ENCODE measurements at places on chromosomes 12 and 14.

- no peak for DNase-seq
These were observed 593.7 kb downstream of the TMEM121 start for GRCh38 chr14:106120101-106120500.

DNA sequence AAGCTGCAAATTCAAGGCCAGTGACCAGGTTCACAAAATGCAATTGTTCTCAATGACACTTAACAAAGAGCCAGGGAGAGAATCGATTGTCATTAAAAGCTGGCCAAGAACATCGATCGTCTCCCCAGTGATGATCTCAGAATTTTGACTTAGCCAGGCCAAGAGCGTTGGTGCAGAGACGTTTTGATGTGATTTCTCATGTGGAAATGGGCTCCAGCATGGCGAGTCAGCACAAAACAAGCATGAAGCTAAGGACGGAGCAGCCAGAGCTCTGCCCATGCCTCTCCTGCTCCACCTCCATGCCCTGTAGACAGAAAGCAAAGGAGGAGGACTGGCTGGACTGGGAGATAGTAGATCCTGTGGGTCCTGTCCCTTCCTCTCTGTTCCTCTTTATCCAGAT is 270.8 kb downstream of the FOXN3 start:
- DNase-seq: no peak

- DNase-seq: peak; percentile 54
These were observed 728 bp upstream of the STON2 start for GRCh38 chr14:81400852-81401251.

DNA sequence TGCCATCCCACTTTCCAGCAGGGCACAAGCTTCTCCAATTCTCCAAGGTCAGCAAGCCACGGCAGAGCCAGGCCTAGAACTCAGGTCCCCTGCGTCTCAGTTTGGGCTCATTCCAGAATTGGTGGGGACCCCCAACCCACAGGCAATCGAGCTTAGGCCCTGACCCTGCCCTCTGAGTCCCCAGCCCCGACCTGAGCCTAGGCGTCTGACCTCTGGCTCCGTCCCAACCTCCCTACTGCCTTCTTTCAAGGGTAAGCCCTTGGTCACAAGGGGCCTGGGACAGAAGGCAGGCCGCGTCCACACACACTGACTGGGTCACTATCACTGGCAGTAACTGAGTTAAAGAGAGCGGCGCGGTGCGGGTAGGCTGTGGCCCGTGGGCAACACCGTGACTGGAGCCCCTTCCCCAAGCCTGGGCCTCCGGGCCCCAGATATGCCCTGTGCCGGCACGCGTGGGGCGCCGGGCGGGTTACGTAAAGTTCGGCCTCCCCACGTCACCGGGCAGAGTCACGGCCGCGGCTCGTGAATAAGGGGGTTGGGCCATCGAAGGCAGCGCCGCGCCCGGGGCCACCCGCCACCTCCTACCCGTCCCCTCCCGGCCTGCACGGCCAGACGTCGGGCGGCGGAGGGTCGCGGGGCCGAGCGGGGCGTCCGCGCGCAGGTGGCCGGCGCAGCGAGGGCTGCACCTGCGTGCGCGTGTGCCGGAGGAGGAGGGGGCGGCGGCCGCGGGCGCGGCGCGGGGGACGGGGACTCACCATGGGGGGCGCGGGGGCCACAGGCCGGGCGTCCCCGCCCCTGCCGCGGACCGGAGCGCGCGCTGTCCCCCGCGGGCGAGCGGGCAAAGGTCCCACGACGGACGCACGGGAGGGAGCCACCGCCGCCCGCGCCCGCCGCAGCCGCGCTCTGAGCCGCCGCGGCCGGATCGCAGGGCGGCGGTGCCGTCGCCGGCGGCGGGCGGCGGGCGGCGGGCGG is 516 bp downstream of the ANKRD9 start:
- DNase-seq: peak; percentile 44

- no peak for DNase-seq
These were observed 51.7 kb upstream of the CFL2 start for GRCh38 chr14:34766060-34766459.

DNA sequence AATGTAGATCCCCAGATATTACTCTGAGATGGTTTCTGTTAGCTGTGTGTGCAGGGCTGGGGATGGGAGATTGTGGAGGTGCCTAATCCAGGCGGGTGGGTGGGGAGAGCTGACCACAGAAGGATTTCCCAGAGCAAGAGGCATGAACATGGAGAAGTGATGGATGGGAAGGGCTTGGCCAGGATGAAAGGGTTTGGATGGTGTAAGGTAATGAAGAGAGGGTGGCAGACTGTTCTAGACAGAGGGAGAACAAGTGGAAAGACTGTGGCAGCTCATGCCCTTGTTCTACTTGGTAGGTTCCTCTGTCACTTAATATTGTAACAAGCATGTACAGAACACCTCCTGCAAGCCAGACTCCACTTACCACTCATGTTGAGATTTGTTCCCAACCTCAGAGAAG is 187.8 kb downstream of the NPAS3 start:
- no peak for DNase-seq

- no peak for DNase-seq
These were observed 43.4 kb downstream of the PSMA6 start for GRCh38 chr14:35335388-35336092.

DNA sequence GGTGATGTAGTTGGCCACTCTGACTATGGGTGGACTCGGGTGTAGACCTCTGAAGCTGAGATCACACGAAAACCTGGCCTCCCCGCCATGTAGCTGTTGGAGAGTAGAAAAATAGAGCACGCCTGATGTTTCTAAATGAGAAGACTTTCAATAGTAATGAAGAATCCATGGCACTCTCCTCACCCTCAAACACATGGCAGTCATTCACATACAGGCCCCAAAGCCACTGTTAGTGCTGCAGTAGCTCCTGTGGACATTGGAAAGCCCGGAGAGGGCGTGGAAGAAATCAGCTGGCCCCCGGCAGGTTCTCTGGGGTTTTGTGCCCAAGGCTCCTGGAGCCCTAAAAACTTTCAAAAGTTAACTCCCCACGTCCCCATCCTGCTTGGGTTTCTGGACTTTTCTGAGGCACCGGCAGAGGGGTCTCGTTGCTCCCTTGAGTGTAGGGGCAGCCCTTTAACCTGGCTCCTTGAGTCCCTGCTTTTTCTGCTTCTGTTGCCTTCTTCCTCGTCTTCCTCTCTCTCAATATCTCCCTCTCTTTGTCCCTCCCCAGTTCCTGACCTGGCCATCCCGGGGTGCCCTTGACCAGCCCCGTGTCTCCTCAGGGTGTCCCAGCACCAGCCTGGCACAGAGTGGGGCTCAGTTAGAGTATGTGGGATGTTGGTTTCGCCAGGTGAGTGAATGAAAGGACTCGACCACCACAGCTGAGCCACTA is 8.3 kb downstream of the MEG3 start:
- DNase-seq: no peak

DNA sequence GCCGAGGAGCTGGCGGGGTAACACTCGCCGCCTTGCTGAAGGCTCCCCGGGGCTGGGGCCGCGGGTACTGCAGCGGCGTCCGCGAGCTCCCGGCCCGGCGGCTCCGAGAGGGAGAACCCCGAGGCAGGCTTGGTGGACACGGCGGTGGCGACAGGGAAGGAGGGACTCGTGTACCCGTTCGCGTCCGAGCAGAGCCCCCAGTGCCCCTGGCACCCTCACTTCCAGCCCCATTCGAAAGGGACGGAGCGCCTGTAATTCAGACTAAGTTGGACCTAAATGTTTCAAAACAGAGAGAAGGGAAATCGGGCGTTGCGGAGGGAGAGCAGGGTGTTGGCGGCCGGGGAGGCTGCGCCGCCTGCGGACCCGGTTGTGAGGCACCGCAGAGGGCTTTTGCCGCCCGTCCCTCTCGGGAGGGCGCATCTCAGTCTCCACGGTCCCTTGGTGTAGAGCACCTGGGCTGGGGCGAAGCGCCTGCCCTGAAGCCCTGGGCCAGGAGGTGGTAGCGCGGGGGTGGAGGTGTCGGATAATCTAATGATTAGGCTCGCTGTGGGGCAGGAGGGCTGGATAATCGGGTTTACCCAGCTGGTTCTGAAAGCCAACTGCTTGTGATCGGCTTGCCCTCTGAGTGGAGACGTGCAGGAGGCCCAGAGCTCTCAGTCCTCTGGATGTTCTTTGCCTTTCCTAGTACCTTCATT is 771 bp downstream of the DAAM1 start:
- DNase-seq: peak; percentile 50

- no peak for DNase-seq
These were observed 1.7 kb upstream of the RAD52 start for GRCh38 chr12:951176-951575.

DNA sequence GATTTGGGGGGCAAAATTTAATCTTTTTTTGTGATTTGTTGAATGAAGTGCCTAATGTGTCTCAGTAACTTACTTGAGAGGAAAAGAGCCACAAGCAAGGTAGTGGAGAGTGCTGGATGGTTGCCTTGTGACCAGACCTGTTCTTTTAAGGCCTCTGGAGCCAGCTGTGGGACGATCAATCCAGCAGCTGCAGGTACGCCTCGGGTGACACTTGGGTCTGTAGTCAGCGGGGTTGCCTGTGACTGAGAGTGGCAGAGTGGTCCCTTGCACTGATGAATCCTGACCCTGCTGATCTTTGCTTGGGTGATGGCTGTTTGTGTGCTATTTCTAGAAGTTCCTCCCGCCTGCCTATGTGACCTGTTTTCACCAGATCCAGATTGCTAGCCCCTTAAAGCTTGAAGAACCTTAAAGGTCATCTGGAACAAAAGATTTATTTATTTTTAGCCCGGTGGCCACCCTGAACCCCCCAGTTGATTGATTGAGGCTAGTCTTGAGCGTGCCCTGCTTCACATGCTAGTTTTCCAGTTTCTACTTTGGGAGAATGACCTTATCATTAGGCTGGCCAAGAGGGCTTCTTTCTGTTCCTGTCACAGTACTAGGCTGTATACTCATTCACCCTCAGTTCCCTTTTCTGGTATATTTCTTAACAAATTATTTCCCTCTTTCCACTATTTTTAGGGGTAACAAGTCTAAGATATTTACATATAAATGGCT is 23.2 kb downstream of the PRKCH start:
- no peak for DNase-seq

GRCh38 chr12:21169878-21170472 is 39.0 kb downstream of the SLCO1B1 start:
- peak; percentile 42 for DNase-seq

- DNase-seq: no peak
These were observed 8.0 kb upstream of the MGP start for GRCh38 chr12:14893506-14894250.

DNA sequence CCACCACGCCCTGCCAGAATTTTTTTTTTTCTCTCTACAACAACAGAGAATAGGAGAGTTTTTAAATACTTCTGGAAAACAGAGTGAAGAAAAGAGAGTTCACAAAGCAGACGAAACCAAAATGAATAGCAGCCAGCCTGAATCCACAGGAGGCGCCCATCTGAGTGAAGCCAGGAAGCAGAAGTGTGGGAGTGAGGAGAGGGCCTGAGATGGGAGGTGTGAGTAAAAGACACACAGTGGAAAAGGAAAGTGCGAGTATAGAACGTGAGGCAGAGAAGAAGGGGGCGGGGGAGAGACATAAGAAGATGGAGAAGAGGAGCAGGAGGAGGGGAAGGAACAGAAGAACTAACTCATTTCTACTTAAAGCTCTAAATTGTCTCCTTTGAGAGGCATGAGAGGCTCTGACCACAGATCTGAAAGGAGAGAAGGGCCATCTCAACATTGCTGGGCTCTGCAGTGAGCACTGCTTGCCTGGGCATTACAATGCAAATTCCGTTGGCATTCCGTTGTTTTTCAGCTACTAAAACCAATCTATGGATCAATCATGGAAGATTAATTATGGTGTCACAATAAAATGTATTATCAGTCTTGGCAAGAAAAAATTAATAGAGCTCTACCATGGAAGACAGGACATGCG is 140.1 kb upstream of the CPSF6 start:
- DNase-seq: no peak

- DNase-seq: no peak
These were observed 4.6 kb upstream of the OTUB2 start for GRCh38 chr14:94021416-94022157.

- peak; percentile 59 for DNase-seq
These were observed 1.4 kb upstream of the BCAT1 start for GRCh38 chr12:24950231-24950834.

DNA sequence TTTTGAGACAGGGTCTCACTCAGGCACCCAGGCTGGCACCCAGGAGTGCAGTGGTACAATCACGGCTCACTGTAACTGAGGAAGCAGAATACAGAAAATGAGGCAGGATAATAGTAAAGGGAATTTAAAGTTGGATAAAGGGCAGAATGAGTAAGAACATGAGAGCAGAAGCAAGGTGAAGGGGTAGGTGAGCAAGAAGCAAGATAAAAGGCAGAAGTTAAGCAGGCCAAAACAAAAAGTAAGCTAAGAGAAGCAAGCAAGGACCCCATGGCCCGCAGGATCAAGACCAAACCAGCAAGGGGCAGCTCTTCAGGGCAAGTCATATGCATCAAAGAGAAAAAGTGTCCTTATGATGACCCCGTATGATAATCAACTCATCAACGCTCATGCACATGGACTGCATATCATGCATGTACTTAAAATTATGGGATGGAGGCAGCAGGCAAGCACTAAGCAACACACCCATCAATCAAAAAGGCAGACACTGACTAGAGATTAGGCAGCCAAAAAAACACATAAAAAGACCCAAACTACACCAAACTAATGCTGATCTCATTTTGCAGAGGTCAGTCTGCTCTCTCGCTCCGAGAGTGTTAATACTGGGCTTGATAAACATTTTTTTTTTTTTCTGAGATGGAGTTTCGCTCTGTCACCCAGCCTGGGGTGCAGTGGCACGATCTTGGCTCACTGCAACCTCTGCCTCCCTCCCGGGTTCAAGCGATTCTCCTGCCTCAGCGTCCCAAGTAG is 11.6 kb downstream of the TIMELESS start:
- no peak for DNase-seq

DNA sequence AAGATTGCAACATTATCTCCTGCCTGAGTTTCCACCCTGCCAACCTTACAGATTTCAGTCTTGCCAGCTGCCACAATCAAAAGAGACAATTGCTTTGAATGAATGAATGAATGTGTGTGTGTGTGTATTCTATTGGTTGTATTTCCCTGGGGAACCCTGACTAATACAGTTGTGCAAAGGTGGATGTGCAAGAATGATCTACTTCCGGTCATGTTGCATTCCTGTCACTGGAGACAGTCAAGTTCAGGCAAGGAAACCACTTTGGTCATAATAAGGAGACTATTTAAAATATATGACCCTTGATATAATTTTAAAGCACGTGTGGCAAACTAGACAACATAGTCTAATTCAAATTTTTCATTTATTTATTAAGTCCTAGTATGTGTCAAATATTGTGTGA is 13.1 kb downstream of the RERG start:
- no peak for DNase-seq

DNA sequence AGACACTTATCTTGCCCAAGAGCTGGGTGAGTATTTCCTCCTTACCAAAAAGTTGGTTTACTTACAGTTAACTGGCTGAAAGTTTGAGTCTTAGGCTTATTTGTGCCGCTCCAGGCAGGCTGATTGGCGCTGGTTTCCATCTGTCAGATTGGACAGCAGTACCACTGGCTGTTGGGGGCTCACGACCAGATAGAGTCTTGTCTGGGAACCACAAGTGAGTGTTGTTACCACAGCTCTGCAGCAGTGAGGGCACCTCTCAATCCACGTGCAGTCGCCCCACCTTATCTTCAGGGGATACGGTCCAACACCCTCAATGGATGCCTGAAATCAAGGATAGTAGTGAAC is 58.9 kb downstream of the DDX51 start:
- no peak for DNase-seq

- DNase-seq: peak; percentile 83
These were observed 17.4 kb upstream of the B4GALNT3 start for GRCh38 chr12:442235-442884.

- no peak for DNase-seq
These were observed 24.3 kb upstream of the NPAS3 start for GRCh38 chr14:32914391-32914790.
